ENCODE measurements at places on chromosomes 6 and 20.

GRCh38 chr6:158751224-158751623 lies 67.9 kb downstream of the EZR start:
- no peak for DNase-seq

DNA sequence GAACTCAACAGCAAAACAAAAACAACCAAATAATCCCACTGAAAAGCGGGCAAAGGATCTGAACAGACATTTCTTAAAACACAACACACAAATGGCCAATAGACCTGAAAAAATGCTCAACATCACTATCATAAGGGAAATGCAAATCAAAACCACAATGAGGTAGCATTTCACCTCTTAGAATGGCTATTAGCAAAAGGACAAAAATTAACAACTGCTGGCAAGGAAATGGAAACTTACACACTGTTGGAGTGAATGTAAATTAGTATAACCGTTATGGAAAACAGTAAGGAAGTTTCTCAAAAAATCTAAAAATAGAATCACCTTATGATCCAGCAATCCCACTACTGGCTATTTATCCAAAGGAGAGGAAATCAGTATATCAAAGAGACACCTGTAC lies 20.9 kb downstream of the FAM8A1 start:
- DNase-seq, result no peak

DNA sequence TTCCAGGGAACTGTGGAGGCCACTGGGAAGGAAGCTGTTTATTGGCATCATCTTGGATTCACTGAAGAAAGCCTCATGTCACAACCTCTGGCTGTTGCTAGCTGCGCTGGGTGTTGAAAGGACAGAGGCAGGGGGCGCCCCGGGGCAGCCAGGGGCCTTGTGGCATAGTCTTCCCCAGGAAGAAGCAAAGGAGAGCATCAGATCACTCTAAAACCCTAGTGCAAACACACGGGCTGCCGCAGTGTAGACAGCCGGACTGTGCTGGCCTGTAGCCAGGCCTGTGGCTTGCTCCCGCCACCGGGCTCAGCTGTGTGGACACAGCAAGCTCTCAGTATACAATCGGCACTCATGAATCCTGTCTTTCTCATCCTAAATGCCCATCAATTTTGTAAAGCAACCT lies 23.8 kb upstream of the SMOC2 start:
- no peak for DNase-seq

- no peak for DNase-seq
Measured at GRCh38 chr6:149306967-149307366, 10.5 kb upstream of the TAB2 start.

DNA sequence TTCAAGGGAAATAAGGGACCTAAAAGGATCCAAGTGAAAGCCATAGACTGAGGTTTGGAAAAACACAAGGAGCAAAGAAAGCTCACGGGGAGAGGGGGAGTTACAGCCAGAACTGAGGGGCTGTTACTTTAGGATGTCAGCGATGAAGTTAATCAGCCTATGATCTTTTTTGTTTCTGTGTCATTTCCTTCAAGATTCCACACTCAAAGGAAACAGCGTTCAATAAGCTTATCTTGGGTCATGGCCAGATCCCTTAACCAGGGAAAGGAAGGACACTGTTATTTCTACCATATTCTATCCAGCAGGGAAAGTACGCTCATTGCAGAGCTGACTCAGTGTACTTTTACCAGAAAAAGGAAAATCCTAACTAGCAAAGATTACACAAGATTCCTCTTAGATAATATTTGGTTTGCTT lies 132.8 kb downstream of the PFDN4 start:
- no peak for DNase-seq

- DNase-seq, result no peak
Measured at GRCh38 chr6:52491203-52492069, 71.3 kb downstream of the EFHC1 start.

DNA sequence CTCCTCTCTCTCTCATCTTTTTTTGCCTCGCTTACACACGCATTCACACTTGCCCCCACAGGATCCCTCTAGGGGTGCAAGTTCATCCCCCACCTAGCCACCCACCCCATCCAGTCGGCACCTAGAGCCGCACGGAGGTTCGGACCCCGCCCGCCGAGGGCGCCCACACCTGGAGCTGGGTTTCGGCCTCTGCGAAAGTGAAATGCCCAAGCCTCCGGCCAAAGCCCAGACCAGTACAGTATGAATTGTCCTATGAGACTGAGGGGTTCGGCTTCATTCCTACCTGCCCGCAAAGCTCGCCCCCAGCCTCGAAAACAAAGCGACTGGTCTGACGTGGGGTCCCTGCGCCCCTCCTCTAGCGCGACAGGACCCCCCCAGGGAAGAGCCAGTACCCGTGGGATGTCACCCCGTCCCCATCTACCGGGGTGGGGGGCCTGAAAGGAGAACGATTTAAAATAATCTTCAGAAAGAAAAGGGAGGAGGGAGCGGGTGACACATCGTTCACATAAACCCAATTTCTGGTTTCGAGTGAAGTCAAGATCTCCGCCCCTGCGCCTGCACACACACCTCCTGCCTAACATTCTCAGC lies 1.5 kb downstream of the TFAP2A start:
- DNase-seq, result no peak

GRCh38 chr20:59428441-59429205 lies 128.2 kb downstream of the EDN3 start:
- no peak for DNase-seq

GRCh38 chr20:37839432-37839827 lies 63.5 kb upstream of the VSTM2L start:
- peak; percentile 26 for DNase-seq

- peak; percentile 71 for DNase-seq
Measured at GRCh38 chr20:5191829-5192569, 65.2 kb downstream of the CDS2 start.

DNA sequence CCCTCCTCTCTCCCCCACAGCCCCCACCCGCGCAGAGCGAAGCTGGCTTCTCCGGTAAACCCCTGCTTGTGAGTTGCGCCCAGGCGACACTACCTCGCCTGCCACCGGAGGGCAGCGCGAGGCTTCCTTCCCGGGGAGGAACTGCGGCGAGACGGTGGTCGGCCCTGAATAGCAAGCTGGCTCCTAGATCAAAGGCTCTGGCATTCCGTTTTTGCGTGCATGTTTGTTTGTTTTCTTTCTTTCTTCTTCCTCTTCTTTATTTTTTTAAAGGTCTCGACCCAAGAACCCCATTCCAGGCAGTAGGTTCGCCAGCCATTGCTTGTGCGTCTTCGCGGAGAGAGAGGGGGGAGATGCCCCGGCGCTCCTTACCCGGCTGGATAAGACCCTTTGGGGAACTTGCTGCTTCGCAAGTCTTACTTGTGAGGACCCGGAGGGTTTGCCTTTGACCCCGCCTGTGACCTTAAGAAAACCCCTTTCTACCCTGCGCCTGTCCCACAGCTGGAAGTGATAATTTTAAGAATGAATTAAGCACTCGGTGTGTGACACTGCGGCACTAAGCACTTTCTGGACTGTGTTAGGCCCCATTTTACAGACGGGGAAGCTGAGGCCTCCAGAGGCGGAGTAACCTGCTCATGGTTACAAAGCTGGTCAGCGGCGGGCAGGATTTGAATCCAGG lies 92.7 kb upstream of the SIRPA start:
- DNase-seq, result peak; percentile 77

DNA sequence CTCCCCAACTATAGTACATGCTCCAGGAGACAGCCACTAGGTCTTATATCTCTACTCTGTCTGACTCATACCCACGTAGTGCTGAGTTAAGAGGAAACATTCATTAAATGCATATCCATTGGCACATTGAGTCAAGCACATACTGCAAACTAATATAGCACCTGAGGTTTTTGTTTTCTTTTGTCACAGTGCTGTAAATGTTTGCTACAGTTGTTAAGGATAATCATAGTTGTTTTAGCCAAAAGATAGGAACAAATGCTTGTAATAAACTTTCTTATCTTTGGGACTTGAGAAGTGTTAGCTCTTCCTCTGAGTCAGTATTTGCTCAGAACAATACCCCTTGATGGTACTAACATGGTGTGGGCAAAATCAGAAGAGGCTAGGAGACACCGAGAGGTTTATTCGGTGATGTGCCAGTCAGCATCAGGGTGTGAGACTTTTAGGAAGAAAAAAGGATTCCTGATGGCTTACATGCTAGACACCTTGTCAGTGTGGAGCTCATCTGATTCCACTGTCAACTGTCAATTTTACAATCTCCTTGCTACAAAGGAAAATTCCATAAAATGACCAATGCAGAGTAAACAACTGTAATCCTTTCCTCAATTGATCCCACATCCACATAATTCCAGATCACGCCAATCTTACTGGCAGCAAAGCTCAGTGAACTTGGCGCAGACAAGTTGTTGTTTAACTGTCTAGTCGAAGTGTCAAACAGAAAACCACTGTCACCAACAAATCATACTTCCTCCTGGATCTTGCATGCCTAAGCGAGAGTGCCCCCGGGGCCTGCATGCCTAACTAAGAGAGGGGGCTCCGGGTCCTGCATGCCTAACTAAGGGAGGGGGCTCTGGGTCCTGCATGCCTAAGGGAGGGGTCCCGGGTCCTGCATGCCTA lies 36.1 kb downstream of the ELOVL2 start:
- no peak for DNase-seq

- no peak for DNase-seq
Measured at GRCh38 chr6:109671733-109672132, 19.3 kb downstream of the AK9 start.

- DNase-seq, result no peak
Measured at GRCh38 chr6:16756660-16757255, 4.5 kb downstream of the ATXN1 start.

DNA sequence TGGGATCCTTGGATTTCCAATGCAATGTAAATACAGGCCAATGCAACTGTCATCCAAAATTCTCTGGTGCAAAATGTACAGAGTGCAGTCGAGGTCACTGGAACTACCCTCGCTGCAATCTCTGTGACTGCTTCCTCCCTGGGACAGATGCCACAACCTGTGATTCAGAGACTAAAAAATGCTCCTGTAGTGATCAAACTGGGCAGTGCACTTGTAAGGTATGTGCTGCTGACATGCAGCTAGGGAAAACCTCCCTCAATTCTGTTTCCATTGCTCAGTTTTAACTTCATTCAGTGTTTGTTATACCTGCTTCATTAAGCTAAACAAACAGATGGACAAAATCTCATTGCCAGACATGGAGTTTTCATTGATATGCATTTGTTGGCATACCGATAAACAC lies 397.1 kb downstream of the ARHGAP18 start:
- DNase-seq, result no peak

DNA sequence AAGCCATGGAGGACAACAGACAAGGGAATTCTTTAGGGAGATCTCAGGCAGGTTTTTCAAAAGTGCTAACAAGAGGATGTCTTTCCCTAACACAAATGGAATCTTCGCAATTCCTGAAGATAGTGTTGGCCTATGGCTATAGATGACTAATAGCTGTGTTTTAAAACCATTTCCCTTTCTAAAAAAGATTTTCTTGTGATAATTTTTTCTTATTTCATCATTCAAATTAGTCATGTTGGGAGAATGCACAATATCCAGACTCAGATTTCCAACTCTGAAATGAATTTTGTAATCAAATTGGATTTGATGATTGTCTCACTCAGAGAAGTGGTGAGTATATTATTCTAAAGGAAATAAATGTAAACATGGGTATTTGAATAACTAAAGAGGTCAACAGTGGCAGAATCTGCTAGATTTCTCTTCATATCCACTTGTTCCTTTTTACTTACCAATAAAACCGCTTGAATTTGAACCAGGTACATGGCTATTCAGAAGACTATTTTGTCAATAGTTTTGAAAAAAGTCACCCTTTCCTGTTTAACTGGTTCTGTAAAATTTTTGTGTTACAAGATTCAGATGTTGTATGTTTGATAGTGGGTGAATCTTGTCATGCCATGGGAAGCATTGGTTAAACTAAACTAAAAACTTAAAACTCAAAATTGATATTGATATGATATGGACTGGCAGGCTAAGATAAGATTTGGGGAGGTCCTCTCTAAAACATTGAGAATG lies 1223.7 kb upstream of the EYS start:
- no peak for DNase-seq

GRCh38 chr6:87921034-87921433 lies 126.6 kb upstream of the SPACA1 start:
- DNase-seq, result no peak

DNA sequence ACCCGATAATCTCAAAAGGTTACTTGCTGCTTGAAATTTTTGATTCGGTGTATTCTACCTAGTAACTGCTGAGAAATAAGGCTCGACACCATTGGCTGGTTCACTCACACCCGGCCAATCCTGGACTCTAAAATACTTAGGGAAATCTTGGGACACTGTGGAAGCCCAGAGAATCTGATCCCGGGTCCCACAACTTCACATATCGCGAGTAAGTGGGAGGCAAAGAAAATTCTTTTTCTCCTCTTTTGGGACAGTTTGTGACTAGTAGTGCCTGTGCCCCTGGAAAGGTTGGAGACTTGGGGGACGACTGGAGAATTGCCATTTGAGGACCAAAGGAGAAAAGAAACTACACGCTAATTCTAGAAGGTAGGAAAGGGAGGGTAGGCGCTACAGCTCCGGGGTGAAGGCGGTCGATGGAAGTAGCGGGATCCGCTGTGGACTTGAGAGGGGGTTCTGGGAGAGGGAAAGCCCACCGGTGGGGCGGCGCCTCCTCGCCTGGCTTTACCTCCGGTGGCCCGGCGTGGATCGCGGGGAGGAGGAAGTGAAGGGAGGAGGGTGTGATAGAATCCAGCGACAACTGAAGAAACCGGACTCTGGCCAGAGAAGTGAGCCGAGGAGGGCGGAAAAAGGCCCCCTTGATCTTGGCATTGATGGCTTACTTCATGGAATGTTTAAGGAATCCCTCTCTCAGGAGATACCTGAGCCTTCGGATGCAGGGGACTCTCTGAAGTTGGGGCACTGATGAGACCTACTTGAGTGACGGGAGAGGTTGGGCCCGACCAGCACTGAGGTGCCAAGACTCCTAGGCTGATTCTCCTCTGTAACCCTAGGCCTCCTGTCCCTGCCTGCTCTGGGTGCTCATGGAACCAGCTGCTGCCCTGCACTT lies 18.8 kb upstream of the BTN3A3 start:
- peak; percentile 84 for DNase-seq

DNA sequence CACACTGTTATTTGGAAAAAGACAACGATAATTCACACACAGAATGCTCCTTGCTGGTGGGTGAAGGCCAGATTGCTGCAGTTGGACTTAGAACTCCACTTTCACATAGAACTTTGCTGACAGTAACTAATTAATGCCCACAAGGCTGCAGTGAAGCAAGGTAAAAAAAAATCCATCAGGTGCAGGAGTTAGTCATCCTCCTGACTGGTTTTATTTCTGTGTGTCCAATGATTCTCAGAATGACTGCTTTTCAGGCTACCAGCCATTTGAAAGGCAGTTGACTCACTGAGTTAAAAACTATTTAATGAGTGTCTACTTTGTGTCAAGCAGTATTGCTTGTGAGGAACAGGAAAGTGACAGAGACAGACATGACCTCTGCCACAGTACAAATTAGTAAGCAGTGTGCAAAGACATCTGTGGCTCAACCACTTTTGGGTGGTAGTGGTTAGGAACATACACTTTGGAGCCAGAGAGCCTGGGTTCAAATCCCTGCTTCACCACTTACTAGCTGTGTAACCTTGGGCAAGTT lies 41.9 kb downstream of the ELOVL5 start:
- DNase-seq, result no peak
